ENCODE measurements at places on chromosomes 12 and 14.
A peak's percentile ranks its signal among the peaks of the same experiment; 100 is the strongest.

DNA sequence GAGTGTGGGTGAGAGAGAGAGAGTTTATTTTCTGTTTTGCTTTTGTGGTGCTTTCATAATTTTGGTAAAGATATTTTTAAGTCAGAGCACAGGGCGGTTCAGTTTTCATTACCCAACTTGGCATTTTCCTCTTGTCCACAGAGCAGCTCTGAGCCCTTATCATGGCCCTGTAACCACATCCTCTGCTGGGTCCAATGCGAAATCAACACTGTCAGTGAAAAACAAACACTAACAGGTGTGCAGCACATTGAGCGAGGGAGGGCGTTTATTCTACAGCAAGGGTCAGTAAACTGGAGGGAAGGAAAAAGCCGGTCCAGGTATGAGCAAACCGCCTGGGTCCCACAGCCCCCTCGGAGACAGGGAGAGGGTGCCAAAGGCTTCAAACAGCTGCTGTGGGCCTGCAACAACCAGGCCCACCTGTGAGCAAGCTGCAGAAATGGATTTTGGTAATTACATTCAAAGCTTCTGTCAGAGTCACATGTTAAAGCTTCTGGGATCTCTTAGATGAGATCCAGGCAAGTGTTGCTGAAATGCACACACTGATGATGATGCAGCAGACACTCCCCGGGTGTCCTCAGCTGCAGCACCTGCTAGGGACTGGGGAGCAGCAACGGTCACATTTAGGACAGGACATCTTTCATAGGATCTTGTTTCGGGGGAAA, 132.7 kb upstream of the DYRK2 start:
- no peak for DNase-seq

- DNase-seq: no peak
Observed at GRCh38 chr12:8943565-8944186, 5.8 kb downstream of the M6PR start.

GRCh38 chr12:92701441-92701840, 1.3 kb upstream of the PLEKHG7 start:
- DNase-seq: no peak

DNA sequence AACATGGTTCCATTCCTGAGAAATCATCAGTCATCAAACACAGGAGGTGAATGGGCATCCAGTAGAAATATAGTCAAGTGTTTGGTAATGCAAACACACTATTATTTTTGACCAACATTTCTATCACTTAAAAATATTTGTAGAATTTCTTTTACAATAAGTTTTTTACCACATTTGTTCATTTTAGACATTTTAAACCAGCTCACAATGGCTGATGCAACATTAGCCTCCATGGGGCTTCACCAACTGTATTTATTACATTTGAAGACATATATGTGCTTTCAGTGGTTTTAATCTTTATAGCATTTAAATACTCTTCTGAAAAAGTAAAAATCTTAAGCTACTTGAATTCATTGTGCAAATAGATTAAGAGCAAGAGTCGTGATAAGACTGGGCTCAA, 1201.4 kb upstream of the TMEM132C start:
- DNase-seq: no peak

- no peak for DNase-seq
Observed at GRCh38 chr12:84329938-84330337, 582.7 kb downstream of the SLC6A15 start.

GRCh38 chr12:6539314-6539682, 5.0 kb downstream of the GAPDH start:
- no peak for DNase-seq

- no peak for DNase-seq
Observed at GRCh38 chr14:70422538-70422937, 5.6 kb upstream of the SYNJ2BP start.

GRCh38 chr14:99540196-99541032, 59.2 kb downstream of the CCNK start:
- no peak for DNase-seq

- no peak for DNase-seq
Observed at GRCh38 chr12:132835076-132836025, 6.7 kb upstream of the GOLGA3 start.

DNA sequence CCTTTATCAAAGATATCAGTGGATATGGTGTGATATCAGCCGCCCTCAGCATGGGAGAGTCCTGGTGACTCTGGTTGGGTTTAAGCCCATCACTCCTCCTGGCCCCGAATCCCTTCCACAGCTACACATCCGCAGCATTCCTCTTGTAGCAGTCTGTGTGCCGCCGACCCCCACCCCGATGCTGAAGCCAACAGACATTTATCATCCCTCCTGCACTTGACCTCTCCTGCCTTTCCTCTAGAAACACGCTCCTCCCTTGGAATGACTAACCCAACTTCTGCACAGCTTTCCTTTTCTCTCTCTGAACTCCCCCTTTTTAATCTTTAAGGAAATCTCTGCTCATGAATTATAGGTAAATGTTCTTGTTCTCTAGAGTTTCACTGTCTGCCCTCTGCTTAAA, 250.9 kb upstream of the FOXN3 start:
- DNase-seq: no peak

- no peak for DNase-seq
Observed at GRCh38 chr12:5708371-5708770, 236.7 kb downstream of the ANO2 start.

GRCh38 chr12:123171967-123172366, 21.1 kb upstream of the PITPNM2 start:
- no peak for DNase-seq

DNA sequence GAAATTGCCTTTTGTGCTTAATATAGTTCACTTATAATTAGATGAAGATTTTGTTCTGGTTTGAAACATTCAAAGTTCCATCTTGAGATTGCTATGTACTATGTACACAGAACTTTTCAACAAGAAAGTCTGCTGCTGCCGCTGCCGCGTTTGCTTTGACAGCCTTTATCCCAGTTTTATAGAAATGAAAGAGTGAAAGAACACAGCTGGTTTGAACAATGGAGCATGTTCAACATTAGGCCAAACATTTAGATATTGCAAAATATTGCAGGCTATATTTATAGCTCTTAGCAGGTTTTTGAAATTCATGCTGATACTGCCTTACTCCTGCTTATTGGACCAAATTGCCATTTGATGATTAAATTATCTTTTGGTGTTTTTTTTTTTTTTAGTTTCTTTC, 299.8 kb upstream of the PRKD1 start:
- no peak for DNase-seq

- DNase-seq: no peak
Observed at GRCh38 chr12:65084579-65084978, 36.5 kb downstream of the WIF1 start.

DNA sequence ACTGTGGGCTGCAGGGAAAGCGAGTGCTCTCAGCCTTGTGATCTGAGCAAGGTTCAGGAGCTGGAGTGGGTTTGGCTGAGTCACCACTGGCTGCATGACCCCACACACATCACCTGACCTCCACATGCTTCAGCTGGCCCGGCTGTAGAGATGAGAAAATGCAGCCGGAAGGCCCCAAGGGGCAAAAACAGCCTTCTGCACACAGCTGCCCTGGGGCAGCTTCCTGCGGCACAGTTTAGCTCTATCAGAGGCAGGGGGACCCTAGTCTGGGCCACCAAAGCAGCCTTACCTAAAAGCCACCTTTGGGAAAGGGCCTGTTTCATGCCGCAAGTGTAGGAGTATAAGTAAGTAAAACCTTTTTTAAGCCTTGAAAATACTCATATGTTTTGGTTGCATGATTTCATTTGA, 123.3 kb downstream of the SSPN start:
- peak; percentile 68 for DNase-seq

DNA sequence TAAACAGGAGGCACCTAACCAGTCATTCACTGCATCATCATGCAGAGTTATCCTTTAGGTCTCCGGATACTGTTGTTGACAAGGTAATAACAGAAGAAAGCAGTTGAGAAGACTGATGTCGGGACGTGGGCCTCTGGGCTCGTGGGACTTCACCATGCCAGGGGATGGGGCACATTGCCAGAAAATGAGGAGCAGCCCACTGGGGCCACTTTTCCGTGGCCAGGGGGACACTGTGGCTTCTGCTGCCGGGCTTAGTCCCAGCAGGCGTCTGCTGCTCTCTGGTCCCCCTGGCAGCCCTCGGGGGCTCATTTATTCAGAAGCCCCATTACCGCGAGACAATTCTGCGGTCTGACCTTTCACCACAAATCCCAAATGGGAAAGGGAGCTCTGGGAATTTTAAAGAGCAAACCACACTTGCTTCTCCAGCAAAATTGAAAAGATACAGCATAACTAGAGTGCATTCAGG, 201.2 kb downstream of the DAD1 start:
- DNase-seq: no peak

DNA sequence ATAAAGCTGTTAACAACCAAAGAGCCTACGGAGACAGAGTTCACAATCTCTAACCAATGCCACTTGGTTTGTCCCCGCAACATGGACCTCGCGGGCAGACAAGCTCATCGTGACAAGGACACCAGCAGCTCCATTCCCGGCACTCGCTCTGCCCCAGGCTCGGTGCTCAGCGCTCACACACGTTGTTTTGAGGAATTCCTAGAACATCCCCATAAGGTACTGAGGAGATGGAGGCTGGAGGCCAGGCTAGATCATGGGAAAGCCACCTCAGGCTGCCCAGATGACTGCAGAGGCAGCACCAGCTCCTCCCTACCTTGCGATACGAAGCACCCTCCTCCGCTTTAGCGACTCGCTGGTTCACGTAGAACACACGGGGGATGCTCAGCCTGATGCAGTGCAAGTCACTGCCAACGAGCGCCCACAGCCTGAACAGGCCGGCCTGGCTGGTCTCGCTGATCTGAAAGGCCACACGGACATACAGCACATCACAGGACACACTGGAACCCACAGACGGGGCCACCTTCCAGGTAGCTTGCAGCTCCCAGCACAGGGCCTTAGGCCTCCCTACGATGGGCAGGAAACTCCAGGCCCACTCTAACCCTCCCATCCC, 30.1 kb downstream of the P2RX2 start:
- DNase-seq: no peak

DNA sequence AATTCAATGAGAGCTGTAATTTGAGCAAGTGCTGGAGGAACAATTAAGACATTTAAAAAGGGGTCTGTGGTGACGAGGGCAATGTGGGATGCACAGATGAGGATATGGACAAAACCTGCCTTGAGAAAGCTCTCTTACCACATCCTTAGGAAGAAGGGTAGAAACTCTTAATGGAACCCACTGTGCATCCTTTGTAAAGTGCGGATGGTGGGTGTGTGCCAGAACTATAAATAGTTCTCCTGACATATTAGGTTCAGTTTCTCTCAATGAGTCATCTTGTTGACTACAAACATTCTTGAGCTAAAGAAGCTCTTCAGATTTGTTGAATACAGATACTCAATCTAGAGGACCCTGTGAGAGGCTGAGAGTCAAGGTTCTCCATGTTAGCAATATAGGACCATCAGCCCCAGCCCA, 106.1 kb upstream of the ANO4 start:
- DNase-seq: no peak

DNA sequence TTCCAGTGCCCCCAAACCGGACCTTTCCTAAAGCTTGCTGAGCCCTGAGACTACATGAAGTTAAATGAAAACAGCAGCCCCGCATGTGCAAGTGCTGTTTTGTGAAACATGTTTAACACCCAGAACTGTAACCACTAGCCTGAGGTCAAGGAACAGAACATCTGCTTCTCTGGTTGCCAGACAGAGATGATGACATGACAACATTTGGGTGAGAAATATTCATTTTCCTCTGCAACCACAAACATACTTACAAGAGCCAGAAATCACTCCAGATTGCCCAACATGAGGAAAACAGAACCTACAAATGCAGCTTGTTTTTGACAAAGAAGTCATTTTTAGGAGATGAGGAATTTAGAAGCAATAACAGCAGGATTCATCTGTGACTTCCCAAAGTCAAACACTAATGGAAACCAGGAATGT, 110.4 kb downstream of the BCAT1 start:
- no peak for DNase-seq

GRCh38 chr14:91400696-91401095, 16.9 kb downstream of the CCDC88C start:
- DNase-seq: no peak

DNA sequence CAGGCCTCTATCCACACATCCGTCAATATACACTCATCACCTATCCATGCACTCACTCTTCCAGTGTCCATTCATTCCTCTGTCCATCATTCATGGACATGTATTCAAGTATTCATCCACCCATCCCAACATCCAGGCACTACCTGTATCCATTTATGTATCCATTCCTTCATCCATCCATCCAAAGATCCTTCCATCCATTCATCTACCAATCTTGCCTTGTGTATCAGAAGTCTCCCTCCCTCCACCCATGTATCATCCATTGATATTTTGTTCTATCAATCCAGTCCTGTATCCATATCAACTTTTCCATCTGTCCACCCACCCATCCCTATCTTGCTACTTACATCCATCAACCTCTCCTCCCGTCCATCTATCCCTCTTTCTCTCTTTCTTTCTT, 4.0 kb downstream of the BEGAIN start:
- no peak for DNase-seq

DNA sequence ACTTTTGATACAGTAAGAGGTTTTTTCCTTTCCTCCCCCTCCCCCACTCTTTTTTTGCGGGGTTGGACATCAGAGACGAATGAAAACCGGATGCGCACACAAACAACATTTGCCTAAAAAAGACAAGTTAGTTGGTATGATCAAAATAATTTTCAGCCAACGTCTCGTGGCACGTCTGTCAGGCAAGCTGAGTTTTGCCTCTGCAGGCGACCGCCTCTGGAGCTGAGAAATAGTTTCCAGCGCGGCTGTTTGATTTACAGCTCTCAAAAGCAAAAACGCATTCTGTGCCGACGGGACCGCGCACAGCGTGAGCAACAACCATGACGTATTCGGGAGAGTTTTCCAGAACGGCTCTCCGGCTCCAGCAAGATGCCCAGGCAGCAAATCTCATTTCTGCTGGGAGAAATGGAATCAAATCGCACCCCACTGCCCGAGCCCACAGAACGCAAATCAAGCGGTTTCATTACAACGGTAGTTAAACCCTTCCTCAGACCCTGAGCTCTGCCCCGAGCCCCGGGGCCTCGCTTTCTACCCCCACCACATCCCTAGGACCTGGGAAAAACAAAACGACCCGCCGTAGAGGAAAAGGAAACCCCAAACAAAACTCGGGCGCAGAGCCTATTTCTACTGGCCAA, 14.2 kb upstream of the CALM1 start:
- DNase-seq: no peak

DNA sequence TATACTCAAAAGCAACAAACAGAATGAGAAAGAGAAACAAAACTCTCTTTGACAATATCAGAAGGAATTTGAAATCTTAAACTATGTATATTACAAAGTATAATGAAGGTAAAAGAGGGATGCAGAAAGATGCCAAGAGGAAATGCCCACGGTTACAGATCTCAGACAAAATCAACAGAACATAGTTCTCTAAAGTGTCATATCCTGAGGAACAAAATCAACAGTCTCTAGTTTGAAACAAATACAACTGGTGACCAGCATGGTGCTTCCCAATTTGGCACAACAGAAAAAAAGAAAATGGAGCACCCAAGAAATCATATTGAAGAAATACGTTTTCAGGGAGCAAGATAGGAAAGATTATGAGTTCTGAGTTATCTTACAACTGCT, 116.5 kb downstream of the METTL25 start:
- DNase-seq: no peak

GRCh38 chr12:105764216-105764835, 374.4 kb downstream of the NUAK1 start:
- DNase-seq: no peak

GRCh38 chr12:67519484-67520433, 128.8 kb upstream of the DYRK2 start:
- no peak for DNase-seq

GRCh38 chr14:101819251-101819990, 57.9 kb downstream of the PPP2R5C start:
- DNase-seq: no peak

GRCh38 chr12:50221228-50222008, 54.2 kb upstream of the CERS5 start:
- DNase-seq: no peak
